ENCODE measurements at places on chromosomes 1 and 21. TPM values are rescaled to one million over a fixed set of nuclear protein-coding genes. Genes with fewer than 3 reads are reported as not detected.

DNA sequence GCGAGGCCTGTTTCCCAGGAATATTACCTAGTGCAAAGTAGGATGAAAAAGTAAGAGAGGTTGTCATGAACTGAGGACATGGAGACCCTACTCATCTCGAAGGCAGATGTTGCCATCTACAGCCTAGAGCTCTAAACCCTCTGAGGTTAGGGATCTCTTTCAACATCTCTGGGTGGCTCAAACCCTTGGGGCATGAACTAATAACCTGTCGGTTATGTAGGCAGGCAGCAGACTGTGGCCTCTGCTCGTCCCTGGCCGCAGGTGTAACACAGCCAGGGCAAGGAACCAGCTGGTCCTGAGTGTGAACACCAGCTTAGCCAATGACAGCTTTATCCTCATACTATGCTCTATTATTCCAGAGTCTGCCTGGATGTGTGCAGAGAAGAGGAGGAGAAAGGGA, 13.2 kb downstream of the CAPZB start:
- H3K27ac ChIP-seq = peak overlapping the region; percentile 38
- no peak overlapping the region for H3K4me3 ChIP-seq
- no peaks in the 10 kb centered on the region for H3K27me3 ChIP-seq
- no peak for DNase-seq
- peaks cover 93% of the 10 kb centered on the region for H3K4me1 ChIP-seq

- H3K36me3 ChIP-seq = no peaks in the 10 kb centered on the region
- H3K4me1 ChIP-seq = peaks cover 14% of the 10 kb centered on the region
- H3K4me3 ChIP-seq = no peak overlapping the region
- no peak overlapping the region for H3K27ac ChIP-seq
These were observed 107.3 kb downstream of the RNF220 start for GRCh38 chr1:44512313-44512885.

- no peaks in the 10 kb centered on the region for H3K4me1 ChIP-seq
- H3K27me3 ChIP-seq = no peaks in the 10 kb centered on the region
- no peak overlapping the region for H3K27ac ChIP-seq
- no peak for DNase-seq
- H3K4me3 ChIP-seq = no peak overlapping the region
These were observed 34.1 kb downstream of the COL11A1 start for GRCh38 chr1:103074224-103074623.

DNA sequence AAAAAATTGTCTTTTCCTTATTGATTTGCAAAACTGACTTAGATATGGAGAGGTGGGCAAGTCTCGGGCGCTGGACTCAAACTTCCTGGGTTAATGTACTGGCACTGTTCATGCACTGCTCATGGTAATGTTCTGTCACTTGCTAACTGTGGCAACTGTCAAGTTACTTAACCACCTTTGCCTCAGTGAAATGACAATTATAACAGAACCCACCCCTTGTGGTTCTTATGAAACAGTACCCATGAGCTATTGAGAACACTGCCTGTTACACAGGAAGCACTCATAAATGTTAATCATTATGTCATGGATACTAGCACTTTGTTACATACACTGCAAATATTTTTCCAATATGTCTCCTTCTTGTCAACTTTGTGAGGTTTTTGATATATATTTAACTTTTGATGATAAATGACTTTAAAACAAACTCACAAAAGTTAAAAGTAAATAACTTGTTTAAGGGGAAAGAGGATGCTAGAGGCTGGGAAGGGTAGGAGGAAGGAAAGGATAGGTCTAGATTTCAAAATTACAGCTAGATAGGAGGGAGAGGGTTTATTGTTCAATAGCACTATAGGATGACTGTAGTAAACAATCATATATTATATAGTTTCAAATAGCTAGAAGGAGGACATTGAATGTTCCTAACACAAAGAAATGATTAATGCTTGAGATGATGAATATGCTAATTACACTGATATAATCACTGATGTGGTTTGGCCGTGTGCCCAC, 342.5 kb downstream of the ADGRL2 start:
- no peaks in the 10 kb centered on the region for H3K36me3 ChIP-seq
- DNase-seq = no peak
- no peaks in the 10 kb centered on the region for H3K27me3 ChIP-seq
- H3K4me3 ChIP-seq = no peak overlapping the region

DNA sequence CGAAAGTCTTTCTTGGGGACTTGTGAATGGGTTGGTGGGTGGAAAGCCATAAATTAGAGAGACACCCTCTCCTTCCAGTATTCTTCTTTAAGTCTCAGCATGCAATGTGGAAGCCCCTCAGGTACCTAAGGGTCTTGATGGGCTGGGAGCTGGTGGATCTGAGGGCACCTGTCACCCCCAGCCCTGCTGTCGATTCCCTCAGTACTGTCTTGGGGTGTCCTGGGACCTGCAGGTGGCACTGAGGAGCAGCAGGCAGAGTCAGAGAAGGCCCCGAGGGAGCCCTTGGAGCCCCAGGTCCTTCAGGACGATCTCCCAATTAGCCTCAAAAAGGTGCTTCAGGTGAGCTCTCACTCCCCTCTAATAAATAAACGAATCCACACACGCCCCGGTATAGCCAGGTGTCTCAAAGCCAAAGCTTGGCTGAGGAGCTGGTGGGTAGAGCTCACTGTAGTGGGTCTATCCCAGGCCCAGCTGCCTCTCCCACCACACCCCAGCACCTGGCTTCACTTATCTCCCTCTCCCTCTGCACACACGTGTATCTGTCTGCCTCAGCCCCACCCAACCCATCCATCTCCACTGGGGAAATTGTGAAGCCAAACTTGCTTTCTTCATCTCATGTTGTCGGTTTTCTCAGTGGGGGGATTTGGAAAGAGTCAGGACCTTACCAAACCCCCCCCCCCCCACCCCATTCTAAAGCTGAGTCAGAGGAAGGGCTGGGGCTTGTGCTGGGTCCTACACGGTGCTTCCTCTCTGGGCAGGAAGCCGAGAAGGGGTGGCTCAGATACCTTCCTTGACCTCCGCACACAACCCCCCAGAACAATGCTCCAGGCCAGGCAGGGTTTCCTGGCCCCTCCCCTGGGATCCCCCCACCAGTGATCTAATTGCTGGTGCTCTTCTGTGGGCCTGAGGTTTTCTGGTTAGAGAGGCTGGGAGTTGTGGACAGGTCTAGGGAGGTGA, 1.6 kb downstream of the ADAM15 start:
- no peaks in the 10 kb centered on the region for H3K27me3 ChIP-seq
- H3K36me3 ChIP-seq = peaks cover 12% of the 10 kb centered on the region
- peak; percentile 42 for DNase-seq
- H3K27ac ChIP-seq = peak overlapping the region; percentile 84
- peaks cover 30% of the 10 kb centered on the region for H3K4me1 ChIP-seq

DNA sequence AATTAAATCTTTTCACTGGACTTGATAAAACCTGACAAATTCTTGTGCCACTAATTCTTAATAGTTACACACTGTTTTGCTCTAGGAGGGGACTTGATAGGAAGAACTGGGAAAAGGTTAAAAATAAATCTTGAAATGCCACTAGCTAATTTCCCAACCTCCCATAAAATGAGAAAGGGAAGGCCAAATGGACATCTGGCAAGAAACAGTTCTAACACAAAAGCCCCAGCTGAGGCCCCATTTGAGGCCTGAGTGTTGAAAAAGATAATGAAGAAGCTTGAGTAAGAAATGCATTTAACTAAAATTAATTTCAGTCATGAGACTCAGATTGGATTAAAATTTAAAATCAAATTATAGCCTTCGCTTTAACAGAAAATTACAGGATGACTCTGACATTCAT, 11.2 kb upstream of the RAP1GAP start:
- no peaks in the 10 kb centered on the region for H3K27me3 ChIP-seq
- no peak overlapping the region for H3K4me3 ChIP-seq
- H3K36me3 ChIP-seq = peaks cover 50% of the 10 kb centered on the region
- H3K27ac ChIP-seq = no peak overlapping the region

GRCh38 chr1:28538286-28538685, 14.6 kb upstream of the TRNAU1AP start:
- H3K27ac ChIP-seq = no peak overlapping the region
- no peaks in the 10 kb centered on the region for H3K27me3 ChIP-seq
- H3K36me3 ChIP-seq = peaks cover 32% of the 10 kb centered on the region
- H3K4me1 ChIP-seq = no peaks in the 10 kb centered on the region
- no peak for DNase-seq

GRCh38 chr1:18807334-18808063, 52.0 kb downstream of the TAS1R2 start:
- no peak overlapping the region for H3K27ac ChIP-seq
- no peak for DNase-seq
- H3K36me3 ChIP-seq = no peaks in the 10 kb centered on the region
- H3K4me3 ChIP-seq = no peak overlapping the region

GRCh38 chr1:197799271-197799670, 24.0 kb upstream of the DENND1B start:
- no peak for DNase-seq
- peaks cover 17% of the 10 kb centered on the region for H3K36me3 ChIP-seq
- peaks cover 11% of the 10 kb centered on the region for H3K27me3 ChIP-seq
- no peak overlapping the region for H3K4me3 ChIP-seq
- no peaks in the 10 kb centered on the region for H3K4me1 ChIP-seq

GRCh38 chr1:243230914-243231313, 24.2 kb downstream of the CEP170 start:
- H3K4me3 ChIP-seq = no peak overlapping the region
- no peaks in the 10 kb centered on the region for H3K27me3 ChIP-seq
- no peak overlapping the region for H3K27ac ChIP-seq
- H3K4me1 ChIP-seq = peaks cover 7% of the 10 kb centered on the region
- no peak for DNase-seq

DNA sequence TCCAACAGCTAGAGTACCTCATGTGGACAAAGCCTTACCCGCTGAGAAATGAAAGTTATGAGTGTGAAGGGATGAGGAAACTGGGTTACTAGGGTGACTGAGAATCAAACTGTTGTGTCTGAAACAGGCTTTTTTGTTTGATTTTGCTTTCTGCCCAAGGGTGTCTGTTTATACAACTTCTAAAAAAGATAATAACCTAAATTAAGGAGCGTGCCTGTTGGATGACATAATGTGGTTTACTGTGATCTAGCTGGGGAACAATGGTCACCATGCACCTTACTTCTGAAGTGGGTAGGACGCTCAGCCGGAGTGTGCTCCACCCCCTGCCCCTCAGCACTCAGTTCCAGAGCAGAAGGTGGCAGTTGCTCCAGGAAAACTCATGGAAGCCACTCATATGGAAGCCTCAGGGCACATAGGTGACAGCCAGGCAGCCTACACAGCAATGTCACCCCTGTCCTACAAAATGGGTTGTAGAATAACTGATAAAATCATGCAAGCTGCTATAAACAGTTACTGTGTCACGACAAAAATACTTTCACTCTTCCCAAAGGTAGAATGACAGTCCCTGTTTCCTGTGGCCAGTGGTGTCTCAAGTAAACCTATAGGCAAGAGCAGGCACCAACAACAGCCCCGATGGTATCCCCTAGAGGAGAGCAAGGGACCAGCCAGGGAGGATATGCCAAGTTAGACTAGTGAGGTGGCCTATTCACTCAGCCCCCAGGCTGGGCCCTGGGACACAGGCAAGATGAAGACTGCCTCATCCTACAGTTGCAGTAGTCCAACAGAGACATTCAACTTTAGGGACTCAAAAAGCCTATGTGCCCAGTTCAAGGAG, 29.3 kb downstream of the SIPA1L2 start:
- H3K27me3 ChIP-seq = no peaks in the 10 kb centered on the region
- no peak overlapping the region for H3K4me3 ChIP-seq
- H3K27ac ChIP-seq = peak overlapping the region; percentile 52
- no peaks in the 10 kb centered on the region for H3K36me3 ChIP-seq
- H3K4me1 ChIP-seq = peaks cover 39% of the 10 kb centered on the region

DNA sequence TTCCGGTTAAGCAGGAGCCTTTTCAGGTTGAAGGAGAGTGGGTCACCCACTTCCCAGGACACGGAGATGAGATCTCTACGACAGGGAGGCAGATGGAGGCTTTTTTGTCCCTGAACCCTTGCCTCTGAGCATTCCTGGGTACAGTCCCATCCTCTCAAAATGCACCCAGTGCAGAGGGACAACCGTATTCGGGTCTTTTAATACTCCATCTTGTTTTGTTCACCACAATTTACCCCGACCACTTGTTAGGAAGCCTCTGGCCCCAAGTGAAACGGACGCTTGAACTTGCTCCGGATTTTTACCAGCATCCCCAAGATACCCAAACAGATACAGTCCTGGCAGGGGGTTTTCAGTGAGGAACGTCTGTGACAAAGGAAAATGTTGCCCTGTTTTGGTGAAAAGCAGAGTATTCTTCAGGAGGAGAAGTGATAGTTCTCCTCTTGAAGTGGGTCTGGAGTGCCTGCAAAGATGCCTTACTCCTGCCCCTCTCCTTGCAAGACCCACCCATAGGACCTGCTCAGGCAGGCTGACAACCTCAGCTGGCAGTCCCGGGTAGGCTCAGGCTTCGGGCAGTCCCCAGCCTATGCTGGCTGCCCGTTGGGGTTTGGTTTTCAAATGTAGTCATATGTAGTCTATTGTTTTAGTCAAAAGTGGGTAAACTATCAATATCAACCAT, 669 bp upstream of the ARL8A start:
- peaks cover 30% of the 10 kb centered on the region for H3K36me3 ChIP-seq
- H3K27me3 ChIP-seq = no peaks in the 10 kb centered on the region
- peak; percentile 55 for DNase-seq
- peak overlapping the region; percentile 79 for H3K27ac ChIP-seq
- peak overlapping the region; percentile 76 for H3K4me3 ChIP-seq

GRCh38 chr21:46562964-46563607, 41.8 kb downstream of the S100B start:
- peaks cover 69% of the 10 kb centered on the region for H3K36me3 ChIP-seq
- H3K27ac ChIP-seq = no peak overlapping the region
- DNase-seq = no peak
- H3K4me3 ChIP-seq = no peak overlapping the region

GRCh38 chr1:247494767-247495166, 36.9 kb upstream of the OR2B11 start:
- DNase-seq = no peak
- H3K27me3 ChIP-seq = peaks cover 12% of the 10 kb centered on the region
- no peak overlapping the region for H3K4me3 ChIP-seq
- no peaks in the 10 kb centered on the region for H3K36me3 ChIP-seq
- H3K27ac ChIP-seq = no peak overlapping the region
- no peaks in the 10 kb centered on the region for H3K4me1 ChIP-seq

DNA sequence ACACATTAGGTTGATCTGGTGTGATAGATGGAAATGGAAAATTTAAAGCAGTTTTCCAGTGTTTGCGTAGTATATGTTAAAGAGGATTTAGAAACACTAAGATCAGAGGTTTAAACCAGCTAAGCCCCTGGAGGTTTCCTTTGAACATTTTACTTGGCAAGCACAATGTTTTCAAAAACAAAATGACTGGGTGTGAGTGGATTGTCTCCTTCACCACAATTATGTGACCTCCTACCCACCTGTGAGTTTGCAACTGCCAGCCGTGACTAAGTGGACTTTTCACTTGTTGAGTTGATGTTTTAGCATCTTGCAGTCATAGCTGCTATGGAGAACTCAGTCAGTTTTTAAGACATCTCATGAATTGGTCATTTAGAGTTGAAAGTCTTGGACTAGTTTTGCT, 4.7 kb downstream of the CCDC190 start:
- H3K27ac ChIP-seq = no peak overlapping the region
- no peaks in the 10 kb centered on the region for H3K36me3 ChIP-seq
- H3K4me1 ChIP-seq = no peaks in the 10 kb centered on the region
- no peak overlapping the region for H3K4me3 ChIP-seq

Gene SPATA21
- total RNA-seq = not detected

All from activated CD4-positive, alpha-beta memory T cell treated with anti-CD3 and anti-CD28 coated beads, Interleukin-2, amount 10 ng/mL, durations not matched to agents 7 days and 5 days (primary cell).